Suppressor macrophage treated with lipopolysaccharide for 4 hours (primary cell): ENCODE measurements at places on chromosomes 2 and 18.

- peak; percentile 70 for DNase-seq
Measured at GRCh38 chr2:230798769-230799399, 65.9 kb upstream of the ITM2C start.

GRCh38 chr2:112644933-112645309 is 818 bp upstream of the SLC20A1 start:
- no peak for DNase-seq

GRCh38 chr2:152682663-152683062 is 34.6 kb downstream of the PRPF40A start:
- DNase-seq: no peak

DNA sequence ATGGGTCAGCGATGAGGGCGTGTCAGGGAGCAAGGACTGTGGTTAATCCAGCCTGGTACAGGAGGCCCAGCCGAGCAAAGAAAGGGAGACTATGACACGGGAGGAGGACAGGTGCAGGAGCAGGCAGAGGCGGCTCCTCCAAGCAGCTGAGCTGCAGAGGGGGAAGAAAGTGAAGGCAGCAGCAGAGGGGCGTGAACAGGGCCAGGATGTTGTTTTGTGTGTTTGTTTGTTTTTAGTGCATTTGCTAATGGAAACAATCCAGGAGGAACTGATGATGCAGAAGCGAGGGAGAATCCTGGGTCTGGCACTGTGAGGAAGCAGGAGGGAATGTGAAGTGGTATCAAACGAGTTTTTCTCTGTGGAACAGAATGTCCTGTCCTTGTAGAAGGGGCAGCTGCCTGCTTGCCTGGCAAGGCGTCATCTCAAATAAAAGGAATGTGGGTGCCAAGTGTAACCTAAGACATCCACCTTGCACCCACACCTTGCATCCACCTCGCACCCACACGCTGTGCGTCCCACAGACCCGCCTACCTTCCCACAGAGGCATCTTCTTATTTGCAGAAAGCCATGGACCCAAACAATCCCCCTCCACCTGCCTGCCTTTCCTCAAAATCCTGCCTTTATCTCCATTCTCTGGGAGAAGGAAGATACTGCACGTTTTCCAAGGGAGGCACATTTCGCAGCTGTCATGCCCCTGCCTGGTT is 134.8 kb downstream of the SH3BP4 start:
- DNase-seq: no peak

- no peak for DNase-seq
Measured at GRCh38 chr2:15980605-15981098, 40.3 kb downstream of the MYCN start.

GRCh38 chr2:176562359-176563078 is 293.3 kb downstream of the MTX2 start:
- no peak for DNase-seq

DNA sequence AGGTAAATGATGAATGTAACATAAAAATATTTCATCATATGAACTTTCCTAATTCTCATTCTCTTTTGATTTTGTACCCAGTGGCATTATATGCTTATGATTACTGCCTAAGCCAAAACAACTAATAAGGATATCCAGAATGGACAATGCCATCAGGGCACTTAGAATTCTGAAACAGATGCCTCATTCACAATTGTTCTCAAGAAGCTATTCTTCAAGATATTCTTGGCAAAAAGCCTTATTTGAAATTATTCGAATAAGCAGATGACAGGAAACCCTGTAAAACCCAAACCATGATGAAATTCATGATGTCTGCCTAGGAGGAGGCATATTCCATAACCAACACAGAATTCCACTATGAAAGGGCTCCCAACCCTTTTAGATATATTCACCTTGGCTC is 353.2 kb upstream of the TRIB2 start:
- DNase-seq: no peak

DNA sequence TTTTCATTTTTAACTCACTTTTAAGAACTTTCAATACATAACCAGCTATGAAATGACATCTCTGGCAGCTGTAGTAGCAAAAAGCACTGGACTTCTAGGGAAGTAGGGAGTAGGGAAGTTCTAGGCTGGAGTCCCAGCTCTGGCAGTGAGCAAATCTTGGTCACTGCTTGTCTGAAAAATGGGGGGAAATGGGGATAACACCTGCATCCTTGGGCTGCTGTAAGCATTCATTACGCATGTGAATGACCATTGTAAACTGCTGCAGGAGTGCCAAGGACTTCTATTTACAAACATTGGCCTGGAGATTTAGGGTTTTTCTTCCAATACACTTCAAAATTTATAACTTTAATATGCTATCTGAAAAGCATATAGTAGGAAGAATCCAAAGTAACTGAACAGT is 972 bp upstream of the MPP4 start:
- DNase-seq: no peak

GRCh38 chr2:74806920-74807319 is 27.0 kb upstream of the HK2 start:
- DNase-seq: peak; percentile 90

- DNase-seq: no peak
Measured at GRCh38 chr2:41116106-41116797, 664.4 kb upstream of the SLC8A1 start.

- no peak for DNase-seq
Measured at GRCh38 chr2:54081574-54081973, 33.8 kb upstream of the ACYP2 start.

DNA sequence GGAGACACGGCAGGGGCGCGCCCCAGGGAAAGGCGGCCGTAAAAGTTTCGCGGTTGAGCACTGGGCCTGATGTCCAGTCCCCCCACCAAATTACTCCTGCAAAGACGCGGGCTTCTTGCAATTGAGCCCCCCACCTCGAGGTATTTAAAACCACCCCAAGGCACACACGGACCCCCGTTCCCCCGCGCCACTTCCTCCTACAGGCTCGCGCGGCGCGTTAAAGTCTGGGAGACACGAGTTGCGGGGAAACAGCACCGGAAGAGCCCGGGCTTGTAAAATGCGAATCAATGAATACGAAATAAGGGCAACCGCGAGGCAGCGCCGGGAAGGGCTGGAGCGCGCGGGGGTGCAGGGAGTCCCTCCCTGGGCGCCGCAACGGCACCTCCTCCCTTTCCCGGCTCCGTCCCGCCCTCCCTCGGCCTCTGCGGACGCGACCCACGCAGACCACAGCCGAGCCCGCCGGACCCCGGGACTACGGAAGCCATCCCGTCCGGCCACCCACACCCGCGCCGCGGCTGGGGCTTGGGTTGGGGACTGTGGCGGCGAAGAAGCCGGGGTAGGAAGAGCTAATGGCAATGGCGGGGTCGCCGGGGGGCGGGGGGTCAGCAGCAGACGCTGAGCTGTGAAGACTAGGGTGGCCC is 918 bp upstream of the NETO1 start:
- DNase-seq: no peak

DNA sequence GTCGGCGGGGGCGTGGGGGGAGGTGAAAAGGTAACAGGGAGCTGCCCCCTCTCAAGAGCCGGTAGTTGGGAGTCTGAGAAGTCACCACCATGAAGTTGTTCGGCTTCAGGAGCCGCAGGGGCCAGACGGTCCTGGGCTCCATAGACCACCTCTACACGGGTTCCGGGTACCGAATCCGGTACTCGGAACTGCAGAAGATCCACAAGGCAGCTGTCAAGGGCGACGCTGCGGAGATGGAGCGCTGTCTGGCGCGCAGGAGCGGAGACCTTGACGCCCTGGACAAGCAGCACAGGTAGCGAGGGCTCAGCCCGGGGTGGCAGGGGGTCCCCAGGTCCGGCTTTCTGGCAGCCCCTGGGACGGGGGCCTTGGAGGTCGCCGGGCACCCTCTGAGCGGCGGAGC is 47.1 kb upstream of the ZNF519 start:
- DNase-seq: no peak

DNA sequence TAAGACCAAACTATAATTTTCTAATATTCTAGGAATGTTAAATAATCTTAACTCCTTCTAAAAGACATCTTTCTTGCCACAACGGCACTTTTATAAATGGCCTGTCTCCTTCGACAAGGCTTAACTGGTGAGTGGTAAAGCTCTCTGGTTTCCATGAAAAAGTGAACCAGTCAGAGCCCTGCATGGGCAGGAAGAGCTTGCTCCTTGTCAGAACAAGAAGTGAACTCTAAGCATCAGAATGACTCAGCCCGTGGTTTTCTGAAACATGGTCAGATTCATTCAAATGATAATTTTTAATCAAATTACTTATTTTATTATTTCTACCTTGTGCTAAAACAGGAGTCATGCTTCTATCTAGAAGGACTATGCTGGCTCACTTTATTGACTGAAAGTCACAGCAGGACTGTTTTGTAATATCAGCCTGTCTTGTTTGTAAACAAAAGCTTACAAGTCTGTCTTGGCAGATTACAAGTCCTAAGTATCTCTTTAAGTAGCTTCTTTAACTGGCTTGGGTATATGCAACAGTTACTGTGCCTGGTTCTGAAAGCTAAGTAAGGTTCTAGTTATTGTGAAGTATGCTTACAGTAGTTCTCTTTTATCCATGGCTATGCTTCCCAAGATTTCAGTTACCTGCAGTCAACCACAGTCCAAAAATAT is 245.4 kb downstream of the NAPG start:
- peak; percentile 31 for DNase-seq

- no peak for DNase-seq
Measured at GRCh38 chr2:97644023-97644717, 1.7 kb upstream of the COX5B start.

DNA sequence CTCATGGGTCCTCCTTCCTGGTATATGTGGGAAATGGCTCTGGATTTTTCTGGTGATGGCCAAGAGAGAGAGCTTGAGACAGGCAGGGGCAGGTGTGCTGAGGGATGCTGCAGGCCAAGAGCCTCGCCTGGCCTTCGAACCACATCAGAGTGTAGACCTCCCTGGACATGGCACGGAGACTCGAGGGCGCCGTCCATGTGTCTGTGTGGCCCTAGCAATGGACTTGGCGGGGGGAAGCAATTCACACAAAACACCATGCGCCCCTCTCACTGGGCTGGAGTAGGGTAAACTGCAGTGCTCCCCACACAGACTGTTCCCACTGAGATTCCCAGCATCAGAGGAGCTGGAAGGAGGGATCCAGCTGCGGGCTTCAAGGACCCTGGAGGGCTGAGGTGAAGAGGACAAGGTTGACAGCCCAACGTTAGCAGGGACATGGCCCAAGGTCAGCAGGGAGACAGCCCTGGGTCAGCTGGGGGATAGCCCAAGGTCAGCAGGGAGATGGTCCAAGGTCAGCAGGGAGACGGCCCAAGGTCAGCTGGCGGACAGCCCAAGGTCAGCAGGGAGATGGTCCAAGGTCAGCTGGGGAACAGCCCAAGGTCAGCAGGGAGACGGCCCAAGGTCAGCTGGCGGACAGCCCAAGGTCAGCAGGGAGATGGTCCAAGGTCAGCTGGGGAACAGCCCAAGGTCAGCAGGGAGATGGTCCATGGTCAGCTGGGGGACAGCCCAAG is 75.4 kb upstream of the HDAC4 start:
- DNase-seq: no peak

GRCh38 chr2:205471776-205472175 is 210.5 kb upstream of the NRP2 start:
- no peak for DNase-seq

- no peak for DNase-seq
Measured at GRCh38 chr18:2263303-2263890, 307.9 kb downstream of the METTL4 start.

- DNase-seq: no peak
Measured at GRCh38 chr2:241050624-241051577, 51.2 kb downstream of the MTERF4 start.

DNA sequence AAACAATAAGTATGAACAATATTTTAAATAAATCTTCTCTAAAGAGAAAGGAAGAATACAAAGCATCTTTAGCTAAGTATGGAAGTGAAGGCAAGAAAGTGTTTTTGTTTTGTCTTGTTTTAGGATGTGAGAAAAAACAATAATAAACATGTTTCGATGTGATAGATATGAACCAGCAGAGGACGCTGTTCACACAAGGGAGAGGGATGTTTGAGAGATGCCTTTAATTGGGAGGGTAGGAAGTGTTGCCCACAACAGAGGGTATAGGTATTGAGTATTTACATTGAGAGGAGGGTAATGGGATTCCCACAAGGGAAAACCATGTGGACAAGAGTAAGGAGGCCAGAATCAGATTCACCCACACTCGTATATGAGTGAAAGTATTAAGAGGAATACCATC is 55.1 kb downstream of the CDH19 start:
- DNase-seq: no peak

DNA sequence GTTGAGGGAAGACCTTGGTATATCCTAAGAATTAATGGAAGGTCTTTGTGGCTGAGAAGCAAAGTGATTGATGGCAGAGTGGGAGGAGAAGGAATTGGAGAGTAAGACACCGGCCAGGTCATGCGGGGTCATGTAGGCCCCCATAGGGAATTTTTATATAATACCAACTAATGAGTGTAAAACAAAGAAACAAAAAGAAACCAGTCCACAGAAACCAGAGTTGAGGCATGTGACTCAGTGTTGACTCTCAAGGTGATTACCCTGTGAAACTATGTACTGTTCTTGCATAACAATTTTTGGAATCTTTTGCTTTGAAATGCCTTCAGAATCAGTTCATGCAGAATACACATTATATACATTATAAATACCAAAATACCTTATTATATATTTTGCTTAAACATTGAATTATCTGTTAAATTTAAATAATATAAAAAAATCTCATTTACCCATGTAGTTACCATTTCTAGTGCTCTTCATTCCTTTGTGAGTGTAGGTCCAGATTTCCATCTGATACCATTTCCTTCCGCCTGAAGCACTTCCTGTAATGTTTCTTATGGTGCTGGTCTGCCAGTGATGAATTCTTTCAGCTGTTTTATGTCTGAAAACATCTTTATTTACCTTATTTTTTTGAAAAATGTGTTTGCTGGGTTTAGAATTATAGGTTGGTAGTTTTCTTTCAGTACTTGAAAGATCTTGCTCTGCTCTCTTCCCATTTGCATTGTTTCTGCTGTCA is 8.6 kb downstream of the CLIP4 start:
- no peak for DNase-seq
